ENCODE measurements at places on chromosomes 16 and 17.

DNA sequence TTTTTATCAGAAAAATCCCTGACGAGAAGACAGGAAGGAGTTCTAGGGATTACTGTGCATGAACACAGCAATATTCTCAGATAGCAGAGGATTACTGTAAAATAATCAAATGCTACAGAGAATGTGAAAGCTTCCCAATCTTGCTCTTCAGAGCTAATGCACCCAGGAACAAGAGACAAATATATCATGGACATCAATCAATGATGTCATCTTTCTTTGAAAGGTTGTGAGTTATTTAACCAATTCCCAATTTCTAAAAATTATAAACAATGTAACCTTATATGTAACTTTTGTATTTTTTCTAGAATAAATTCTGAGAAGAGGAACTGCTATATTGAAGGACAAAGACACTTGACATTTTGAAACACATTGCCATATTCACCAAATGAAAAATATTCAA, 46.5 kb downstream of the BRD7 start:
- DNase-seq = no peak

- no peak for DNase-seq
Observed at GRCh38 chr16:83932955-83933673, 19.9 kb upstream of the OSGIN1 start.

GRCh38 chr16:55116165-55116920, 185.7 kb downstream of the IRX5 start:
- DNase-seq = no peak

DNA sequence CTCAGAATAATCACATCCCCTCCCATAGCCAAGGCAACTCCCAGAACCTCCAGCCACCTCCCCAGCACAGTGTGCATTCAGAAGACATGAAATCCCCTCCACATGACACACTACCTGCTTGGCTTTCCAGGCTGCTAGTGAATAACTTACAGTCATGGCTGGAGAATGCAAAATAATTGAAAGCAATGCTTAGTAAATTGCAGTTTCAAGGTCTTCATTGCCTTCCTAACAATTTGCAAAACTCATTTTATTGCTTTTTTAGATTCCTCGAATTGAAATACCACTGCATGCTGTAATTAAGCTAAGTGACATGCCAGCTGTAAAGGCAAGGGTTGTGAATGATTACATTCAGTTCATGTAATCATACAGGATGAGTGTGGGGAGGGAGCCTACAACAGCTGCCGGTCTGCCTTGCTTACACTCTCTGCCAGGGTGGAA, 29.0 kb upstream of the HOXB13 start:
- no peak for DNase-seq

- DNase-seq = no peak
Observed at GRCh38 chr17:6551869-6552531, 4.4 kb downstream of the PITPNM3 start.

Data from activated naive CD8-positive, alpha-beta T cell treated with anti-CD3 and anti-CD28 coated beads, Interleukin-2, amount 10 ng/mL, durations not matched to agents 7 days and 5 days (primary cell).